ENCODE measurements at places on chromosomes 4 and X.

DNA sequence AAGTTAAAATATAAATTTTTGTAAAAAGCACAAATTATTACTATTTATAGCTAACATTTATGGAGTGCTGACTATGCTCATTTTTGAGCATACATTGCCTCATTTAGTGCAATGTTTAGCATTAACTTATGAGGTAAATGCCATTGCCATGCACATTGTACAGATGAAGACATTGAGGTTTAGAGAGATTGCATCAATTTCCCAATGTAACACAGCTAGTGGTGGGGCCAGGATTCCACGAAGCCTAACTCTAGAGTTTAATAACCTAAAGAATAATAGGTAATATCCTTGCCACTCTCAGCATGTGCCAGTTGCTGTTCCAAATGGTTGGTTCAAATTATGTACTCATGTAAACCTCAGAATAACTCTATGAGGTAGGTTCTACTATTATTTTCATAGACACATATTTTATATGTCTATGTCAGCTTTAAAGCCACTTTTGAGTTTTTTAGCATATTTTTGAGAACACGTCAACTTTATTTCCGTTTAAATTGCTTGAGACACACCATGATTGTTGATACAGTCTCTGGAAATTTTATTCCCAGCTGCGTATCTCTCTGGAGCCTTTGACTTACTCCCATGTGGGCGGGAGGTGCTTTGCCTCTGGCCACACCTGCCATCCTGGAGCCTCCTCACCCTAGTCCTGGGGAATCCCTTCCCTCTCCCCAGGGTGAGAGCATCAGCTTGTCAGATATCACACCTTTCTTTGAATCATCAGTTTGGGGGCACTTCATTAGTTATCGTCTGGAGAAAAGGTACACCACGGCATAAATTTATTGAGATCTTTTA lies 10.8 kb upstream of the ADH1A start:
- no peak for DNase-seq

- DNase-seq, result no peak
These were observed 286.4 kb downstream of the BCOR start for GRCh38 chrX:39811376-39811775.

DNA sequence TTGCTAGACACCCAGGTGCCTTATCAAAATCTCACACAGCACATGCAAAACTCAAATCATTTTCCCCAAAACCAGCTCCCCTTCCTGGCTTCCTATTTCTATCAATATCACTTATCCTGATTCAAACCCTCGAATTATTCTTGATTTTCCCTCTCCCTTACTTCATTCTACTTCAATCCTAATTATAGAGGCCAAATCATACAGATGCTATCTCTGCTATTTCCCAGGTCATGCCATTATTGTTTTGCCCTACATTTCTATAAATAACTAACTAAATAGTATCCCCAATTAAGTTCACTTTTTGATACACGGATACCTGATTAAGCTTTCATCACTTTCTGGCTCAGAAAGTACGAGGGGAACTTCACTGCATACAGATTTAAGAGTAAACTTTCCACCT lies 62.4 kb downstream of the FBXL5 start:
- no peak for DNase-seq

DNA sequence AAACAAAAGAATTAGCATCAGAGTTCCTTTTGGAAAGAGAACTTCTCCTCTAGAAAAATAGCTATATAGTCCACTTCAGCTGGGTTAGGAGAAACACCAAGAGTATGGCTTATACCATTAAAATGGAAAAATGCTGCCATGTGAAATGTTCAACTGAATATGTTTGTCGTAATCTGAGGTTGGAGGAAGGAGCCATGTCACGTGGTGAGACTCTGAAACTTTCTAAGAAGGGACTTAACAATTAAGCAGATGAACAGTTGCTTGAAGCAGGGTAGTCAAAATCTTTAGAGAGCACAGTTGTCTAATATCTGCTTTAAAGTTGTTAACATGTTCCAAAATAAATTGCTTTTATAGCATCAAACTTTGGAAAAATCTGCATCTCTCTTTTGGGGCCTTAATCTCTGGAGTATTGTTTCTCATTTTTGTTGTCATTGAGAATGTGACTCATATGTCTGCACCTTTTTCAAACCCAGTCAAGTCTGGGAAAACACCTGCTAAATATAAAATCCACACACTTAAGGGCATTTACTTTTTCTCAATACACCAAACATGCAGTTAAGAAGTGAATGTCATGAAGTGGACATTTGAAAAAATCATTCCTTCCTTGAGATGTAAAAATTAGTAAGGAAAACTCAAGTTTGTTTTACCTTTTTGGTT lies 168.8 kb upstream of the PDE5A start:
- no peak for DNase-seq

All from iPS-NIHi11 (cell line).